Fibroblast of lung (primary cell): ENCODE measurements at places on chromosomes 1 and 21. TPM values are rescaled to one million over a fixed set of nuclear protein-coding genes. Genes with fewer than 3 reads are reported as not detected.

TMOD4 gene
- polyA plus RNA-seq = 0.41 and 0.53 TPM in 2 replicates

AXDND1 gene
- 0.05 TPM in 1 of 2 replicates, not detected in the other for polyA plus RNA-seq

ATAD3C gene
- not detected in 2 replicates for polyA plus RNA-seq

HCRTR1 gene
- not detected in 2 replicates for polyA plus RNA-seq

KRTAP19-1 gene
- not detected in 2 replicates for polyA plus RNA-seq

C1orf52 gene
- 16.4 and 24.7 TPM in 2 replicates for polyA plus RNA-seq

IL23R gene
- polyA plus RNA-seq = not detected in 2 replicates

DNAI4 gene
- 1.6 and 2.0 TPM in 2 replicates for polyA plus RNA-seq

DNA sequence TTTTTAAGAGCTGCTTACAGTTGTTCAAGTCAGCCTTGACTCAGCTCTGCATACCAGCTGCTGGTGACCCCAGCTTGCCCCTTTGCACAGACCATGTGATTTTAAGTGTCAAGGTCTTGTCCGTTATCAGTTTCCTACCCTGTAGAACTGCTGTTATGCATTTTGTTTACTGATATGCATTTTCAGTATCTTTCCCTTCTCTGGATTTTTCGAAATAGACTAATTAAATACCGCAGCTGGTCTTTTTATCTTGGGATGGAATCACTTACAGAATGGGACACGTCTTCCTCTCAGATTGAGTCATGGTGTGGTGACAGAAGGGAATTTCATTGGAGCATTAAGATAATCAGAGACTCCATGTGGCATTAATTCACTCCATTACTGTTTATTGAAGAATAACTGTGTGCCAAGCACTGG is 145.6 kb downstream of the FMN2 start:
- peak; percentile 43 for DNase-seq

DNA sequence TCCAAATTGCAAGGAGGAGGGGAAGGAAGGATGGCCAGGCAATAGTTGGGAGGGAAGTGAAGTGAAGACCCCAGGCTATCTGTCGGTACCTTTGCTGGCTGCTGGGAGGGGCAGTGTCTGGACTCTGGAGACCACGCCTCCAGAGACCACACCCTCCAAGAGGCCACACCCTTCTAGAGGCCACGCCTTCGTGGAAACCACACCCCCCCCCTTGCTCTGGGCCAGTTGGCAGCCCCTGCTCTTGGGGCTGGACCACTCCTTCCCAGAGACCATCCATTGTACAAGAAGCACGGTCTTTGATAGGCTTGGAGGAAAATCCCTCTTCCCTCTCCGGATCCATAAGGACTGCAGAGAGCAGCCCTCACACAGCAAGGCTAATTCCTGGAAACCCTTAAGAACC is 73.1 kb downstream of the RYR2 start:
- DNase-seq = no peak

- DNase-seq = peak; percentile 68
These were observed 4.8 kb upstream of the IFNLR1 start for GRCh38 chr1:24191860-24192259.

DNA sequence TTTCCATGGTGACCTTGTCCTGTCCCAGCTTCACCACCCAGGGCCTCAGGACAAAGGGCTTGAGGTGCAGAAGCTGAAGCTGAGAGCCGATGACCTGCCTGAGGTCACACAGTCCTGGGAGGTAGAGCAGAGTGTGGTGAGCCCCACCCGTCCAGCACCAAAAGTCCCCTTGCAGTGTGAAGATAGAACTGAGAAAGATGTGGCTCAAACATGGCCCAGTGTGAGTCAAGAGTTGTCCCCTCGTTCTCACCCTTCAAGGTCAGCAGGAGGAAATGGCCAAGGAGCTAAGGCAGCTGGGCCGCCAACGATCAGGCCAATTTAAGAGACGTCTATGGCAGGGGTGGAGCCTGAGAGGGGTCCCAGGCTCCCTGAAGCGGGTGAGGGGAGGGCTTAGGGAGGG is 157.5 kb upstream of the KLHDC7A start:
- no peak for DNase-seq

DNA sequence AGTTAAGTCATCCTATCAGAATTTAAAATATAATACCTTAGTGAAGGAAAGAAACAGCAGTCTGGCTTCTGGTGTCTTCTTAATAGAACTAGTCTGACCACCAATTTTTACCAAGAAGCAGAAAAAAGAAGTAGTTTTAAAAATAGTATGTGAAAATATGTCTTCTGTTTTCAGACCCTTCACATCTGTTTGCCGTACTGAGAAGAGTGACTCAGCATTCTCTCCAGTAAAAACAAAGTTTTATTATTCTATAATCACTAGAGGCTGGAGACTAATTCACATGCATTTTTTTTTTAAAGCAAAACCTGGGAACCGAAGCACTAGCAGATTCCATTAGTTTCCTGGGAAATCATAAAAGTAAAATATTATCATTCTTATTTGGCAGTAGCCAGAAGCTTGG is 163.8 kb downstream of the COL24A1 start:
- peak; percentile 67 for DNase-seq

- DNase-seq = peak; percentile 53
These were observed 37.3 kb upstream of the KHDRBS1 start for GRCh38 chr1:31976401-31976800.

GRCh38 chr1:158103861-158104522 is 76.7 kb upstream of the CD1D start:
- no peak for DNase-seq

- no peak for DNase-seq
These were observed 170.9 kb upstream of the CAMK1G start for GRCh38 chr1:209412566-209412965.

DNA sequence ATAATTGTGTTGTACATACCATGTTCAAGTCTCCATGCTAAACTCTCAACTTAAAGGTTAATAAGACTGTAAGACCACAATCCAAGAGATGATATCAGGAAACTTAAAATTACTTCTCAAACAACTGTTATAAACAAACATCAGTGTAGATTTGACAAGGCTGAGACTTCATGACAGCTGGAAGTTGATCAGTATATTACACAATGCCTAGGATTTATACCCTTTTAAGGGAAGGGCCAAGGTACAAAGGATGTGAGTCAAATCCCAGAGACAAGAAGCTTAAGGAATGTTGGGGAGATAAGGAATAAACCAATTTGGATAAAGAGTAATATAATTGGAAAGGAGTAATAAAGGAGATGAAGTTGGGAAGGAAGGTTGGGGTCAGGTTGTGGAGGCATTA is 98.8 kb downstream of the LBR start:
- peak; percentile 39 for DNase-seq

DNA sequence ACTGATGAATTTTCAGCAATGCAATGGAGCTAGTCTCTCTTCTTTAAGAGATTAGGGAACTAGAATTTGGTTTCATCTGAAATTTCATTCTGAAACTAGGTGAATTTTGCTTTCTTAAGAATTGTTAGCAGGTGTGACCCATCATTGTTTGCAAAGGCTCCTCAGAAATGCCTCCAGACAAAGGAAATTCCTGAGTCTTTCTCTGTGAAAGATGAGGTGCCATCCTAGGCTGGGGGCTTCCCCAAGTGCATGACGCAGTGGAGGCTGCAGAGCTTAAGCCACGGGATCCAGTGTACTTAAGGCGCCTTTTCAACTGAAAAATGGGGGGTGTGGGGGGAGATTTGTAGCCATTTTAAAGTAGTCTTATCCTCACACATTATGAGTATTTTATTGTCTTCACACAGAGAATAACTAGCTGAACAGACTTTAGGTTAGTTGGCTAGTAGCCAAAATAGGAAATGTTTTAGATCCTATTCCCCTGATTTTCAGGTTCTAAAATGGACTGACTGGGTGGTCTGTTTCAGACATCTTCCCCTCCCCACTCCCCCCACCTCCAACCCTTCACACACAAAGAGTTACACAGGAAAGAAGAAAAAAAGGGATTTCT is 202.0 kb downstream of the NFIA start:
- no peak for DNase-seq

DNA sequence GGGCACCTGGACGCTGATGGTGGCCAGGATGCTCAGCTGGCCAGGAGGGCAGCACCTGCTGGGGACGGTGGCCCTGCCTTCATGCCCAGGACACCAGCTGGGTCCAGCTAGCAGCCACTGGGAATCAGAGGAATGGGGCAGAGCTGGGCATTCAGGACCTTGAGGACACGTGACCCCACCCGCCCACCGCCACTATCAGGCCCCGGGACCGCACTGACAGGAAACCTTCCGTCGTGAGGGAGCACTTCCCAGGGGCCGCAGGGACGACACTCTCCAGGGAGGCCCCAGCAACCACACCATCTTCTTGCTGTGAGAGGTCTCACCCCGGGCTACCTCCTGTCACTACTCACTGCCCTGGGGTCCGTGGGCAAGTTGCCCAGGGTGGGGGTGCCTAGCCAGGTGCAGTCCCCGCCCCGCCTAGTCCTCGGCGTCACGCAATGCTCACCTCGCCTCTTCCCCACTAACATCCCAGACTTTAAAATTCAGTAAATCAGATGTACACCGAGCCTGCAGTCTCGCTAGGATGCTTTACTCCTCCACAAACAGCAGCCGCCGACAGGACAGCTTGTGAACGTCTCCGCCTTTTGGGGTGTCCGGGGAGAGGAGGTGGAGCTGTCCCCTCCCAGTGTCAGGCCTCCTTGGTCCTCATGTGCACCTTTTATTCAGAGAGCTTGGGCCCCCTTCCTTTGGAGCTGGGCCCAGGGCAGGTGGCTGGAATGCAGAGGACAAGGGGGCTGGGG is 4.9 kb downstream of the VWA1 start:
- DNase-seq = no peak

GRCh38 chr1:231057410-231057809 is 17.4 kb upstream of the FAM89A start:
- no peak for DNase-seq

DNA sequence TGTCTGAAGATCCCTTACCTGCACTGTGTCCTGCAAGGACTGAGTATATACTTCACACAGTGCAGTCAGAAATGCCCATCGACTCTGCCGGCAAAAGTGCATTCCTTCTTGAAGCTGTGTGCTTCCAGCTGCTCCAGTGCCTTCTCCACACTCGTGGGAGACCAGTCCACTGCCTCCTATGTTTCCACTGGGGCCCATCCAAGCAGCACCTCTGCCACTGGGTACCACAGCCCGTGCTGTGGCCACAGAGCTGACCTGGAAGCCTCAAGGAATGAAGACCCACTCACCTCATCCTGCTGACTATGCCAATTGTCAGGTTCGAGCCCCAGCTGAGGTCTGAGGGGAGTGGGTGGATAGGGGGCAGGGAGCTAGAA is 108.1 kb downstream of the GDAP2 start:
- DNase-seq = peak; percentile 57

- DNase-seq = no peak
These were observed 136.9 kb downstream of the CDC7 start for GRCh38 chr1:91637539-91637994.

GRCh38 chr1:162279136-162279498 is 97.5 kb downstream of the SPATA46 start:
- no peak for DNase-seq

DNA sequence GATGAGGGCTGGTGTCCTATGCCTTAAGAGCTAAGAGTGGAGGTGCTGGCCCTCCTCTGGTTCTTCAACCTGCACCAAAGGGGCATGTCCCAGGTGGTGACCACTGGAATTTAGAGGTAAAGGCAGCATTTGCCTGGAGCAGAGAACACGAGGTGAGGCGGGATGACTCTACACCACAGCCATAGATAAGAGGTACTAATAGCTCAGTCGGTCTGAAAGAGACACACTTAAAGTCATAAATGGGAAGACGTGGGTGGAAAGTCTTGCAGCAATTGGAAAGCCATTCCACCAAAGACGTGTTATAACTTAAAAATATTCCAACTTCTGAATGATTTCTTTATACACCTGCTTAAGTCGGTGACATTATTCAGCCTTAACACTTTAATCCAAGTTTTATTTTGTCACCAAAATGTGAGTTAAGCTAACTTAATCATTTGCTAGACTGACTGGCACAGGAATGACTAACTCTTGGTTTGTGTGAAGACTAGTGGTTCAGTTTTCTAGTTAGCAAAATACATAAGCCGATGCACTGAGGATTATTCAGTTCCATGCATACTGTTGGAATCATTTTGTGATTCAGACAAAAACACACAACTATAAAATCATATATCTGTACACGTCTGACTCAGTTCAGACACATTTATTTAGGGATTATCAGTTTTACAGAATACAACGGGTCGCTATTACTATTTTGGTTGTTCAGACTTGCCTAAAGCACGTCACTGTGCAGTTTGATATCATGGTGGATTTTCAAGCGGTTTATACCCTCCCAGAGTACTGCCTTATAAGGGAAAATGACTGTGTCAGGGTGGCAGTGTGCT is 4.6 kb upstream of the ETS2 start:
- DNase-seq = no peak

- peak; percentile 32 for DNase-seq
These were observed 13.5 kb upstream of the PPP1R8 start for GRCh38 chr1:27816921-27817630.

GRCh38 chr1:248243204-248243603 is 12.0 kb downstream of the OR2M4 start:
- DNase-seq = peak; percentile 3

DNA sequence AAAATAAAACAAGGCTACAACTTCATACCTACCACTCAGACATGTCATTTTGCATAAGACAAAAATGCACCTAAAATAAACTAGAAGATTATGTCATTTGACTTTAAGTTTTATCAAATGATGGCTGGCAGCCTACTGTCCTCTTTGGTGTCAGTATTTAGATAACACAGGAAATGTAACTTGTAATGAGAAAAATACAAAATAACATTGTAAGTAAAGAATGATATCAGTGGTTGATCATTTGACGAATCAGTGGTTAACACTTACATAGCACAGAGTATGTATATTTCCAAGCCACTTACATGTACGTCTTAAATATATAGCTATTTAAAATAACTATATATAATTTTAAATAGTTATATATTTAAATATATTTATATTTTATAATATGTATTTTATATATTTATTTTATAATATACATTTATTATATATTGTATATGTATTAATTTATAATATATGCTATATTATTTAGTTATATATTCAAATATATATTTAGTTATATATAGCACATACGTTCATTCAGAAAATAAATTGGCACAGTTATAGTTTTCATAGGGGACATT is 44.1 kb downstream of the ZNF678 start:
- DNase-seq = no peak

- DNase-seq = no peak
These were observed 20.4 kb upstream of the YTHDF2 start for GRCh38 chr1:28716336-28716735.

DNA sequence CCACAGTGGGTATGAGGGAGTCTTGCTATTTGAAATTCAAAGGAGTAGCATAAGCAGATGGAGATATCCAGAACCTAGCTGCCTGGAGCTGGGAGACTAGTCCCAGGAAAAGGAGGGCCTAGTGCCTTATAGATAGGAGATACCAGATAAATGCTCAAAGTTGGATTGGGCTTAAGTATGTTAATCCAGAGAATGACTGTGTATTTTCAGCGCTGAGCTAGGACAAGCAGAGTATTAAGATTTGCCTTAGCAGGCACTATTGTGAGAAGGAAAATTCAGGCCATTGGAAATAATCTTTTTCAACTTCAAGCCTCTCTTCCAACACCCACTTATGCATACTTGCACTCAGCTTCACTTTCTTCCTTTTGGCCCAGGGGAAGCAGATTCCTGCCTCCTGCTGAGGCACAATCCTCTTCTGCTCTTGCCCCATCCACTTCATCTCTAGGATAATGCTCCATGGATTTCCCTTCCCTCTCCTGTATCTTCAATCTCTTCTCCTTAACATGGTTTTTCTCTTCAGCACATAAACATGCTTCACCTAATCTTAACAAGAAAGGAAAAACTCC is 21.1 kb downstream of the PIK3C2B start:
- DNase-seq = no peak
